ENCODE measurements at places on chromosomes 4 and X. TPM values are rescaled to one million over a fixed set of nuclear protein-coding genes. Genes with fewer than 3 reads are reported as not detected.

GALNT7 gene
- total RNA-seq, result 43.9 TPM

DNA sequence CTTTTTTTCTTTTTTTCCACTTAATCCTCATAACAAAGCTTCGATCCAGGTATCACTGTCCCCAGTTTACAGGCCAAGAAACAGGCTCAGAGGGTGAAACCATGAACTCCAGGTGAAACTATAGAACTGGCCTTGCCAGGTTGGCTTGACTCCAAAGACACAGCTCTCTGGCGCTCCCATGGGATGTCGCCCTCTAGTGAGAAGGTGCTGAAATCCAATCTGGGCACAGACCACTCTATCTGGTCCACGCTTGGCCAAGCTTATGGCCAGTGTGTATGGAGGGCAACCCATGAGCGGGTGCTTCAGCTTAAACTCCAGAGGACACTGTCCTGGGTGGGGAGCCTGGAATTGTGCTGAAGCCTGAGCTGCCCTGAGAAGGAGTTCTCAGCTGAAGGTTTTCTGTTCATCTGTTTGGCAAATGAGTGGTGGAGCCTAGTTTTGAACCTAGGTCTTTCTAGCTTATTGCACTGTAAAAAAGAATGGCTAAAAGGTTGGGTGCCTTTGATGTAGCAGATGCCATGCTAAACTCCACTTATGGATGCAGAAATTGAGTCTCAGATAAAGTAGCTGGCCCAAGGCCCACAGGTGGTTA, 70.5 kb downstream of the SEL1L3 start:
- DNase-seq, result no peak

DNA sequence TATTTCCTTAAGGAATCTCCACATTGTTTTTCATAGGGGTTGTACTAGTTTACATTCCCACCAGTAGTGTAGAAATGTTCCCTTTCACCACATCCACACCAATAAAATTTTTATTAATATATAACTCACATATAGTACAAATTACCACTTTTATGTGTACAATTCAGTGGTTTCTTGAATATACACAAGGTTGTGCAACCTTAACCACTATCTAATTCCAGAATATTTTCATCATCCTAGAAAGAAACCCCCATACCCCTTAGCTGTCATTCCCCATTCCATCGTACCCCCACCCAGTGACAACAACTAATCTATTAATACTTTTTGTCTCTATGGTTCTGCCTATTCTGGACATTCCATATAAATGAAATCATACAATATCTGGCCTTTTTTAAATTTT, 108.3 kb upstream of the USP9X start:
- peak; percentile 41 for DNase-seq

DNA sequence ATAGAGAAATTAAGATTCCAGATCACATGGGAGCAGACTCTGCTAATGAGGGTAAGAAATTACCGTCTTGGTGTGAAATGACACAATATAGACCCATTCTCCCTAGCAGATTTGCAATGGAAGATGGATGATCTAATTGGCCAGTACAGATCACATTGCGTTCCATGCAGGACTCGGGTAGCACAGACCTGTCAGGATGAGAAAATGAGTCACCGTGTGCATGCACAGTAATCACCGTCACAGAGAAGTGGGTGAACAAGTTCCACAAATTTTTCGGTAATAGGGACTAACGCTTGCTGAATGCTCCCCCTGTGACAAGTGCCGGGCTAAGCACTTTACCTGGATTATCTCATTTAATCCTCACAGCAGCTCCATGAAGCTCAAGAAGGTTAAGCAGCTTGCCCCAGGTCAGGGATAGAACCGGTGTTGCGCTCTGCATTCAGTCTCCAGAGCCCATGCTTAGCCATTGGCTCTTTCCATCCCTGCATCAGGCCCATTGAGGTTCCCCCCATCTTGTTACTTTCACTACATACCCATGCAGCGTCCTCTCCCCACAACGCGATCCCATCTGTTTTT, 375.6 kb downstream of the FBXW7 start:
- DNase-seq, result no peak

GRCh38 chr4:86965019-86965976, 30.5 kb downstream of the AFF1 start:
- DNase-seq, result no peak

Measured in IMR-90 (cell line).